A549 treated with Hydrocortisone at 1 μM for 4 hours (cell line): ENCODE measurements at places on chromosomes 3 and 15. TPM values are rescaled to one million over a fixed set of nuclear protein-coding genes. Genes with fewer than 3 reads are reported as not detected.

The GLDN gene
- 0.02 to 0.12 TPM in 2 of 5 replicates, not detected in the others for total RNA-seq

The HDC gene
- 0.06 to 0.12 TPM (median 0.08 TPM) in 3 of 5 replicates, not detected in the others for total RNA-seq

The RPUSD2 gene
- total RNA-seq, result 12.1 to 15.4 TPM (median 14.7 TPM) in 5 replicates

The CHL1 gene
- total RNA-seq, result not detected in 5 replicates

The ZNF639 gene
- 20.6 to 22.8 TPM (median 21.8 TPM) in 5 replicates for total RNA-seq

The LMAN1L gene
- 0.09 to 0.15 TPM in 2 of 5 replicates, not detected in the others for total RNA-seq

The CILP gene
- 0.21 to 0.44 TPM (median 0.41 TPM) in 5 replicates for total RNA-seq

The CDHR4 gene
- 0.15 to 0.30 TPM (median 0.26 TPM) in 5 replicates for total RNA-seq

The GABRA5 gene
- total RNA-seq, result 85.8 to 136 TPM (median 104 TPM) in 5 replicates

The TNFSF10 gene
- 0.06 to 0.12 TPM (median 0.08 TPM) in 3 of 5 replicates, not detected in the others for total RNA-seq

The ATP13A4 gene
- total RNA-seq, result 0.10 TPM in 1 of 5 replicates, not detected in the others

The CHRNA7 gene
- 3.4 to 5.2 TPM (median 3.8 TPM) in 5 replicates for total RNA-seq

The IL5RA gene
- total RNA-seq, result not detected in 5 replicates

The ADCY5 gene
- 0.36 to 0.54 TPM (median 0.45 TPM) in 5 replicates for total RNA-seq

The C3orf20 gene
- 0.08 TPM in 1 of 5 replicates, not detected in the others for total RNA-seq

The PLAAT1 gene
- total RNA-seq, result 0.13 to 0.17 TPM in 2 of 5 replicates, not detected in the others

The CEP19 gene
- total RNA-seq, result 2.5 to 3.4 TPM (median 2.7 TPM) in 5 replicates

The BFSP2 gene
- not detected in 5 replicates for total RNA-seq

The IL17RD gene
- total RNA-seq, result 0.54 to 1.4 TPM (median 1.1 TPM) in 5 replicates

The TMCO5A gene
- total RNA-seq, result not detected in 5 replicates

The MESP1 gene
- 1.2 to 8.5 TPM (median 6.7 TPM) in 5 replicates for total RNA-seq

The SLC35G2 gene
- 23.6 to 29.0 TPM (median 28.0 TPM) in 5 replicates for total RNA-seq

The ISLR2 gene
- total RNA-seq, result 0.07 to 0.28 TPM (median 0.18 TPM) in 5 replicates

The MEF2A gene
- total RNA-seq, result 10.7 to 15.7 TPM (median 14.8 TPM) in 5 replicates

The SPTBN5 gene
- total RNA-seq, result 0.08 to 0.23 TPM (median 0.17 TPM) in 5 replicates

The SNTN gene
- total RNA-seq, result not detected in 5 replicates

The GHSR gene
- not detected in 5 replicates for total RNA-seq

The CHRM5 gene
- total RNA-seq, result 0.02 to 0.05 TPM (median 0.03 TPM) in 3 of 5 replicates, not detected in the others

The APOD gene
- 0.86 to 1.4 TPM (median 1.2 TPM) in 5 replicates for total RNA-seq

The STRIT1 gene
- not detected in 5 replicates for total RNA-seq

The PRTG gene
- 8.3 to 11.1 TPM (median 10.2 TPM) in 5 replicates for total RNA-seq

The ITGB5 gene
- total RNA-seq, result 425 to 500 TPM (median 462 TPM) in 5 replicates

The SLC6A11 gene
- 0.05 to 0.18 TPM (median 0.08 TPM) in 5 replicates for total RNA-seq

The RARB gene
- total RNA-seq, result 5.6 to 13.6 TPM (median 9.5 TPM) in 5 replicates

The SYNPR gene
- total RNA-seq, result not detected in 5 replicates

The AADACL2 gene
- not detected in 5 replicates for total RNA-seq

The GOLIM4 gene
- total RNA-seq, result 14.3 to 22.5 TPM (median 17.9 TPM) in 5 replicates

The TIGIT gene
- not detected in 5 replicates for total RNA-seq

The MAGEL2 gene
- total RNA-seq, result not detected in 5 replicates
